ENCODE measurements at places on chromosomes 3 and 15.

DNA sequence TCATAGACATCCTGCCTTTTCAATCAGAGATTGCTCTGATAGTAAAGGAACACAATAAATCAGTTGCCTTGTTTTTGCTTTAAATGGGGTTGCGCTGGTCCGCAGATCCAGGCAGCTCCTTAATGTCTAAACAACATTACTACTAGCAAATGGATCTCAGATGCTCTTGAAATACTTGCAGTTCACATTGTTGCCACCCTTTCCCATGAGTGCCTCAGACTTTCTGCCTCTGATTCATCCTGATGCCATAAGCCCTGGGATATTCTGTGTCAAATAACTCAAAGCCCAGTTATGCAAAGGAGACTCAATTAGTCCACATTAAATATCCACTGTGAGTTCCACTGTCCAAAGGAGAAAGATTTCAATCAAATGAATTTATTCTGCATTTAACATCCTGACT lies 196.7 kb downstream of the PLCH1 start:
- DNase-seq = no peak

- no peak for DNase-seq
Observed at GRCh38 chr15:70342554-70343548, 245.1 kb upstream of the TLE3 start.

DNA sequence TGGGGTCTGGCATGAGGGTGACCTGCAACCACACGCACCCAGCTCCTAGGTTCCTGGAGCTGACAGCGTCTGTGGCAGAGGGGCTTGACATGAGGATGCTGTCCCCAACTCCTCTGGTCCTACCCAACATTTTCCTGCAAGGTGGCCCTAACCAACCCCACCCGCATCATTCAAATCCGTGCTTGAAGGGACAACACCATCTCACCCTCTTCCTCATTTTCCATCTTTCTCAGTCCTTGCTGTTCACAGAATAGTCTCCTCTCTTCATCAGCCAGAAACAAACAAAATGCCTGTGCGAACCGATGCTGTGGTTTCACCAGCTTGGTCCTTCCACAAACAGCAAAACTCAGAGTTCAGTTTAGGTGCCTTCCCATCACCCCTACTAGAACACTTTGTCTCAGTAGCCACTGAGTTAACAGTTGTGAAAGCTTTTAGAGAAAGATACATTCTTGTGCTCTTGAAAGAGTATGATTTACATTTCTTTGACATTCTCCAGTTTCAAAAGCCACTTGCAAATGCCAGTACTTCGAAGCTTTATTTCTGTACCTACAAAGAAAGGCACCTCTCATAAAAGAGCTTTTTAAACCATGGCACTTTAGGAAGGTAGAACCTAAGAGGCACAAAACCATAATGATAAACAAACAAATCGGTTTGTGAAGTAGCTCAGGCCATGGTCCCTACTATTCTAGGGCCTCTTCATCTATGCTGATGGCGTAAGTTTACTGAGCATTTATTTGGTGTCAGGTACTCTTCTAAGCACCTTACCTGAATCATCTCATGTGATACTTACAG lies 360.1 kb downstream of the SHQ1 start:
- no peak for DNase-seq

- no peak for DNase-seq
Observed at GRCh38 chr3:176583956-176584355, 613.3 kb downstream of the TBL1XR1 start.

GRCh38 chr15:44719293-44719999 lies 8.1 kb downstream of the B2M start:
- DNase-seq = no peak

- DNase-seq = no peak
Observed at GRCh38 chr15:89993349-89993748, 7.8 kb upstream of the ZNF710 start.
